GM23248 (cell line): ENCODE measurements at places on chromosomes 7 and 10. TPM values are rescaled to one million over a fixed set of nuclear protein-coding genes. Genes with fewer than 3 reads are reported as not detected.

FOXL3 gene
- total RNA-seq, result not detected in 2 replicates

CAV1 gene
- total RNA-seq, result 1,062 and 1,092 TPM in 2 replicates

CPEB3 gene
- total RNA-seq, result 0.63 and 1.1 TPM in 2 replicates

MKI67 gene
- 9.5 and 12.2 TPM in 2 replicates for total RNA-seq

- no peaks in the 10 kb centered on the region for H3K4me1 ChIP-seq
- peaks cover 14% of the 10 kb centered on the region for H3K27me3 ChIP-seq
Observed at GRCh38 chr10:18144928-18145327, 4.7 kb downstream of the CACNB2 start.

- peaks cover 9% of the 10 kb centered on the region for H3K4me1 ChIP-seq
- DNase-seq, result no peak
- no peak overlapping the region for H3K4me3 ChIP-seq
Observed at GRCh38 chr7:151339651-151340382, 1.8 kb upstream of the NUB1 start.

DNA sequence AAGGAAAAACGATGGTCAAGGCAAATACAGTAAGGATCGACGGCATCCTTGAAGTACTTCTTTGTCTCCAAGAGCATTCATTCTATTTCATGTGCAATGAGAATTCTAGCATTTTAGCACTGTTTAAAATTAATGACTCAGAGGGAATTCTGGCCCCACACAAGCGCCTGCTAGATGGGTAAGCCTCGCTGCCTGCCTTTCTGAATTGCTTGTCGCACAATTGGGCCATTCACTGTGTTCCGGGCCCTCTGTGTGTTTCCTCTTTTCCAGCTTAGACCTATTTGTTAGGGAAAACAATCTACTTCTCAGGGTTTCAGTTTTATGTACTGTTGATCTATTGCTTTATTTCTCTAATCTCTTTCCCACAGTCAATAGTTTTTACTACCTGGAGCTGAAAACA lies 204.7 kb upstream of the ZNF32 start:
- H3K27me3 ChIP-seq, result no peaks in the 10 kb centered on the region
- H3K4me3 ChIP-seq, result no peak overlapping the region
- no peaks in the 10 kb centered on the region for H3K36me3 ChIP-seq

DNA sequence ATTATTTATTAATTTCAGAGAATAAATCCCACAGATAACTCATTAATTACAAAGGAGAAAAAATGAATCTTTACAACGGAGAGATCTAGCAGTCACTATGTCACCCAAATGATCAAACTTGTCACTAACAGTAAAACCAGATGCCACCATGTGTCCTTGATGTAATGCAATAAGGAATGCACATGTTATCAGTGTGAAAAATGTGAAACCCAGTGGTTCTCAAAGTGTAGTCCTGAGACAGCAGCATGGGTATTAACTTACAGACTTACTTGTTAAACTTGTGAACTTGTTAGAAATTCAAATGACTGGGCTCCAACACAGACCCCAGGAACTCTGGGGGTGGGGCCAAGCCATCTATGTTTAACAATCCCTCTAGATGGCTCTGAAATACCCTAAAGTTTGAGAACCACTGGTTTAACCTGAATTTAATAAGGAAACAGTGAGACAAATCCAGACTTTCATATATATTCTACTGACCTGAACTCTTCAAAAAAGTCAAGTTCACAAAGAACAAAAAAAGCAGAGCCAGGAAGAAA lies 77.4 kb downstream of the RNLS start:
- no peak for DNase-seq
- H3K27me3 ChIP-seq, result no peaks in the 10 kb centered on the region
- H3K27ac ChIP-seq, result no peak overlapping the region
- H3K4me3 ChIP-seq, result no peak overlapping the region
- no peaks in the 10 kb centered on the region for H3K36me3 ChIP-seq
- no peaks in the 10 kb centered on the region for H3K4me1 ChIP-seq

DNA sequence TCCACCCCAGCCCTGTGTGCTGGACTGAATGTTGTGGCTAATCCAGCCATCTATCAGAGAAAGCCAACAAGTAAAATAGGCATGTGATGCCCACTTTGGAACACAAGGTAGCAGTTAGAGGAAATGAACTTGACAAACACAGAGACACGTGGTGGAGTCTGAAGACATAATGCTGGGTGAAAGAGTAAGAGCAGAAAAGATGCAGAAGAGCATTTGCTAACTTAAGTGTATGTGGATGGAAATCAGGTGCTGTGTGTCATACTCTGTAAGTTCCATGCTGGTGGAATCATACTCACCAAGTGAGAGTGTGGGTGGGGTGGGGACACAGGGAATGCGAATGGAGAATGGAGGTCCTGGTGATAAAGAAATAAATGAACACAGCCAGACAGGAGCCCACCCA lies 22.8 kb downstream of the WDFY4 start:
- H3K27ac ChIP-seq, result no peak overlapping the region
- no peaks in the 10 kb centered on the region for H3K4me1 ChIP-seq
- no peaks in the 10 kb centered on the region for H3K36me3 ChIP-seq
- H3K27me3 ChIP-seq, result peaks cover 46% of the 10 kb centered on the region
- no peak for DNase-seq

DNA sequence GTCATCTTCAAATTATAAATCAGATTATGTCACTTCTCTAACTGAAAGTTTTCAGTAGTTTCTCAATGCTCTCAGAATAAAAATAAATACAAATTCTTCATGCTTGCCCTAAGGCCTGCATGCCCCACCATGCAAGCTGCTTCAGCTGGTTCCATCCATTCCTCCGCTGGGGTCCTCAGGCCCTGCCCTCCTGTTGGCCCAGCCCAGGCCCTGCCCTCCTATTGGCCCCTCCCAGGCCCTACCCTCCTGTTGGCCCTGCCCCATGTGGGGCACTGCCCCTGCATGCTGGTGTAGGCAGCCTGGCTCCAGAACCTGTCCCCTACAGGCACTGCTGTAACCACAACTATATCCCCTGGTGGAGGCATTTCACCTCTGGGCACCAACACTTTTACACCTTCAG lies 109.3 kb upstream of the TCERG1L start:
- no peaks in the 10 kb centered on the region for H3K27me3 ChIP-seq
- H3K27ac ChIP-seq, result no peak overlapping the region
- H3K4me1 ChIP-seq, result no peaks in the 10 kb centered on the region
- H3K4me3 ChIP-seq, result no peak overlapping the region
